ENCODE measurements at places on chromosomes 4 and X.
A peak's percentile ranks its signal among the peaks of the same experiment; 100 is the strongest.

GRCh38 chr4:139188648-139189416, 11.8 kb upstream of the ELF2 start:
- DNase-seq, result no peak

DNA sequence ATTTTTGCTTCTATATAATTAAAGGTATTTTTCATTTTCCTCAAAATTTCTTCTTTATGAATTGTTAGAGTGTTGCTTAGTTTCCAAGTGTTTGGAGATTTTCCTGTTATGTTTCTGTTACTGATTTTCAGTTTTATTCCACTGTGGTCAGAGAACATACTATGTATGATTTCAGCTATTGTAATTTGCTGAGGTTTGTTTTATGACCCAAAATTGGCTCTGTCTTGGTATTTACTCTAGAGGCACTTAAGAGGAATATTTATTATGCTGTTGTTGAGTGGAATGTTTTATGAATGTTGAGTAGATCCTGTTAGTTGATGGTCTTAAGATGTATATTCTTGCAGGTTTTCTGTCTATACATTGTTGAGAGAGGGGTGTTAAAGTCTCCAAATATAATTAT, 263.5 kb downstream of the PABPC4L start:
- no peak for DNase-seq

DNA sequence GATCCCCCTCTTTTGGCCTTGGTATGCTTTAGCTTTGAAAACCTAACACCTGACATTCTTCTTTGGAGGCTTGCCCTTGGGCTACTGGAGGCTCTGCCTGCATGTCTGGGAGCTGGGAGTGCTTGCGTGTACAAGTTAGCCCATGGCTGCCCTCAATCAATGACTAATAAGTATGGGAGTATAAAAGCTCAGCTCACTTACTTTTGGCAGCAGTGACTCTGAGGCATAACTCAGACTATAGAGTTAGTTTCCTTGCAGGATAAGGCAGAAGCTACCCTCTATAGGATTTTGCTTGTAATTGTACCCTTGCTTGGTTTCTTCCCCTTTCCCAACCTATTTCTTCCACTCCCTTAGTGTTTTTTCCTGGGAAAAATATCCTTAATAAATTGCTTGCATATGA, 247.9 kb downstream of the PPP1R2C start:
- DNase-seq, result no peak

DNA sequence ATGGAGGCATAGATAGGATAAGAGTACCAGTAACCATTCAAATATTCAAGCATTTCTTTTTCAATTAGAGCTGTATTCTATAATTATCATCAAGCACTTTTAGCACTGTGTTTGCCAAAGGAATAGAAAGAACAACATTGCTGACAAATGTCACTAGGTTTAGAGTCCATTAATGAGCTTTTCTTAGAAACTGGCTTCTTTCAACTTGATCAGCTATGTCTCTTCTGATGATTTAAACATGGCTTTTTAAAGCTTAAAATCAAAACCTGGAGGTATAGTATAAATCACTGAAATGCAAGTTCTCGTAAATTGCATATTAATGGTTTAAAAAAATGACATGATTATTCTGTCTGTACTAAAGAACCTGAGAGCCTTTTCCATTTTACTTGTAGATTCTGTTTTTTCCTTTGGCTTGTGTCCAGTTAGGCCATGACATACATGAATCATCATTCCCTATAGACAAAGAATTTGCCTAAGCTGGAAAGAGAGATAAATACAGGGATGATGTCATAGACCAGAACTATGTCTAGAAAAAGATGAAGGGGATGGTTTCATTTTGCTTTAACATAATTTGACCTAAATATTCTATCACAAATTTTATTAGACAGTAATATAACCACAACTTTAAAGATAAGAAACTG, 340.1 kb upstream of the CTSO start:
- DNase-seq, result no peak

DNA sequence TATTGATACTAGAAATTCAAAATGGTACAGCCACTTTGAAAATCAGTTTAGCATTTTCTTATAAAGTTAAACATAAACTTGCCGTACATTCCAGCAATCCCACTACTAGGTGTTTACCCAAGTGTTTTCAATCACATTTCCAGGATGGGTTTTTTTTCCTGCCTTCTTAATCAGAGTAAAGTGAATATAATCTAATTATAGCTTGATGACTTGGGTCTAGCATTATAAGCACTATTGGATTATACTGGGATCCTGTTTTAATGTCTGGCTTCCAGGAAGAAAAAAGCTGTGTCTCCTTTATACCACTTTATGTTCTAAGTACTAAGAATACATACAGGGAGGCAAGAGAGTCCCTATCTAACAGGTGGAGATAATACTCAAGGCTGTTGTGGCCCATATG, 103.3 kb upstream of the KLHL13 start:
- no peak for DNase-seq

DNA sequence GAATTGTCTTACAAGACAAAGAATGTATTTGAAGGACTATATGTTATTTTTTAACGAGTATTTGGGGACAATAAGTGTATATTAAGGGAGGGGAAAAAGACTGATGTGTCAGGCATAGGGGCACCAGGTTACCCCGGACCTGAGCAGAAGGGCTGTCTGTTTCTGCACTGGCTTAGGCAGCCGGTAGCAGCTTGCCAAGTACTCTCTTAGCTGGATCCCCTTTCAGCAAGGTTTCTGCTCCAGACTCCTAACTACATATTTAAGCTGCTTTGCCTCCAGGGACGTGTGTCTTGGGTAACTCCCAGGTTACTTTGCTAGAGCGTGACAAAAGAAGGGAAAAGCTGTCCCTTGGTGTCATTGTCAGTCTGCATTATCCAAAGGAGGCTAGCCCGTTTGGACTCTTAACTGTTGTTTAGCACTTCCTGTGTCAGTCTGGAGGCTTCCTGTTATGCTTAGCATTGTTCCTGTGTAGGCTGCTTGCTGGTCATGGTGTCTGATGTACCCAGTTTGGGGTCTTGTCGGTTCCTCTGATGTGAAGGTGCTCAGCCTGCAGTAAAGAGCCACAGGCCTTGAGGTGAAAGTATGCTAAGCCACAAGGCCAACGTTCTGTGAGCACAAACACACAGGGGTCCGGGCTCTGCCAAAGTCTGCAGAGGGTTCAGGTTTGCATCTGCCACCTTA, 11.6 kb downstream of the CXCR3 start:
- DNase-seq, result no peak

DNA sequence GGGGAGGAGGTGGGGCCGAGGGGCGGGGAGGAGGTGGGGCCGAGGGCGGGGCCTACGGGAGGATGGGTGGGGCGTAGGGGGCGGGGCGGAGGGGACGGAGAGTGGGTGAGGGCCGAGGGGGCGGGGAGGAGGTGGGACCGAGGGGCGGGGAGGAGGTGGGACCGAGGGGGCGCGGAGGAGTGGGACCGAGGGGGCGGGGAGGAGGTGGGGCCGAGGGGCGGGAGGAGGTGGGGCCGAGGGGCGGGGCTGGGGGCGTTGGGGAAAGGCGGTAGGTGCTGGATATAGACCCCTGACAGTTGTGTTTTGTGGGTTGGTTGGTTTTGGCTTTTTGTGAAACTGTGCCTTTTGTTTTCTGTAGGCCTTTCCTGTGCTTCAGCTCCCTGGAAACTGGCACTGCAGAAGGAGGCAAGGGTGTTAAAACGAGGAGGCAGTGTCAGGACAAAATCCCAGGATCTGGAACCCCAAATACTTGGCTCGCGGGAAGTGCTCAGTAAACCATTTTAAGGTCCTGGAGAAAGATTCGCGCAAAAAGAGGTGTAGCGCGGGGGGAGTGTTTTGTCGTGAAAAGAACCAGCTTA, 580 bp upstream of the MMGT1 start:
- peak; percentile 57 for DNase-seq

GRCh38 chrX:104325213-104325585, 70.5 kb upstream of the ESX1 start:
- DNase-seq, result no peak

DNA sequence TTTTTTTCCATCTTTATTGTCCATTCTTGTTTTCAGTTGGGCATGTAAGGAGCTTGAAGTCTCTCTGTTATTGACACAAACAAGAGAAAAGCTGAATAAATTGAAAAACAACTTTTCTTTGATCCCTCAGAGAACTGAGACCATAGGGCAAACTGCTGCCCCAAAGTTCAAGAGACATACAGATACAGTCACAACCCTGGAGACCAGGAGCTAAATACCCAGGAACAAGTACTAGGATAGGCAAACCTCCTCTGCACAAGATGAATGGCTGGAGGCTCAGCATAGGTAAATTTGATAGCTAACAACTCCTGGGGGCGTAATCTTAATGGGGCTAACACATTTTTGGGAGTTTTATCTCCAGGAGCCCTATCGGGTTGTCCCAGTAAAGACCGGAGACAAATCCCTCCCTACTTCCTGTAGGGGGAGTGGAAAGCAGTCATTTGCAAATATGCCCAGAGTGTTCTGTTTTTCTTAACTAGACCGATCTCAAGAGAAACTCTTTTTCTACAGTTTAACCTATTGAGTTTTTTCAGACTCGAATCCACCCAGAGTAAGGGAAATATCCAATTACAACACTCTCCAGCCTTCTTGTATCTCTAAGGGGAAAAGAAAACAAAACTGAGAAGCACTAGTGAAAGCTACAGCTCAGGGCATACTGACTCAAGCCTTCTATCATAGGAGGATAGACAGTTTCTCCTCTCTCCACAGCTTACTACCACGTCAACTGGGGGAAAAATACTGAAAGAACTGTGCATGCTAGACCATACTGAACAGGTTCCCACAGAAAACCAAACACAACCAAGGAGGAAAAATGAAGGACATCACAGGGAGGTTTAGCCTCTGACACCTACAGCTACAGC, 23.1 kb downstream of the MAGEA8 start:
- no peak for DNase-seq

- DNase-seq, result no peak
These were observed 89.3 kb downstream of the TSPAN5 start for GRCh38 chr4:98568941-98569663.

DNA sequence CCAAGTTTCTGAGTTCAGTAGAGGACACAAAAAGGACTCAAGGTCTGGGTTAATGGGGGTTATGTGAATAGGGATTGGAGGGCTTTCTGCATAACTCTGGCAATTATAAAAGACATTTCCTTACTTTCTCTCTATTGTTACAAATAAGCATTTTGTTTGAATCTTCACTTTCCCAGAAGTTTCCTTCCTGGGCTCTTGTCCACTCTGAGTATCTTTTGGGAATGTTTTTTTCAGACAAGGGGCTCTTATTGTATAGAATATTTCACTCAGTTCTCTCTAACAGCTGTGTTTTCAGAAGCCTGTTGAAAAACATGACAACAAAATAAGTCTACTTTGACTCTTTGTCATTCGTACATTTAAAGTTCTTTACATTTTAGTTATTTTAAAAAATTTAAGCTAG, 57.6 kb upstream of the MAP9 start:
- no peak for DNase-seq

DNA sequence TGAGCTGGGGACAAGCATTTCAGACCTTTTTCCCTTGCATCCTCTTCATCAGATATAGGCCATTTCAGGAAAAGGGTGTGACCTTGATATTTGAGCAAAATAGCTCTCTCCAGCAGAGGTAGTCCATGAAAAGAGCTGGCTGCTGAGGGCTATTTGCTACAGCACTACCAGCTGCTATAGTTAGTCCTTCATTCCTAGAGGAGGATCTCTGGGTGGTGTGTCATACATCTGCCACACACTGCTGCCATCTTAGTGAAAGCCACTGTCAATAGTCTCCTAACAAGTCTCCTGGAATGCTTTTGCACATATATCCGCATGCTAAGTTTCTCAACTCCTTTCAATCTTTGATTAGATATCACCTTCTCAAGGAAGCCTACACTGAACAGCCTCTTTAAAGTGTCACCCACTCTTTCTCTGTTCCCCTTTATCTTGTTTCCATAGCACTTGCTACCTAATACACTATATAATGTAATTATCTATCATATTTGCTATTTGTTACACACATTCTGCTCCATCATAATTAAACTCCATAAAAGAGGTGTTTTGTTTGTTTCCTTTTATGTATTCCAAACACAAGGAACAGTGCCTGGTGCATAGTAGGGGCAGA, 131.9 kb downstream of the TBC1D19 start:
- no peak for DNase-seq

DNA sequence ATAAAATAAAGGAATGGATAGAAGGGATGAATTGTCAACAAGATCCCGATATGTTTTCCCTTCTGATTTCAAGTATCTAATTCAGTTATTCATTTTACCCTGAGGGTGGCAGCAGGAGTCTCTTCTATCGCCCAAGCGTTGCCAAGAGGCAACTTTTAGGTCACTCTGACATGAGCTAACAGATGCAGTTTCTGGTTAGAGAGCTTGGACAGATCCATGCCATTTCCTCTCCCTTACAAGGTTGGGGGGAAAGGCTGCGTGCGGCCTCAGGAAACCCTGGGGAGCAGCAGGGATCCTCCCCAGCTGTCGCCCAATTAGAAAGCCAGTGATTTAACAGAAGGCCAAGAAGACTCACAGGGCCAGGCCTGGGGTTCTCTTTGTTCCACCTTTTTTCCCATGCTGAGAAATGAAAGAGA, 35.3 kb upstream of the WAS start:
- no peak for DNase-seq

GRCh38 chr4:91936311-91936710, 367.5 kb upstream of the GRID2 start:
- DNase-seq, result no peak

DNA sequence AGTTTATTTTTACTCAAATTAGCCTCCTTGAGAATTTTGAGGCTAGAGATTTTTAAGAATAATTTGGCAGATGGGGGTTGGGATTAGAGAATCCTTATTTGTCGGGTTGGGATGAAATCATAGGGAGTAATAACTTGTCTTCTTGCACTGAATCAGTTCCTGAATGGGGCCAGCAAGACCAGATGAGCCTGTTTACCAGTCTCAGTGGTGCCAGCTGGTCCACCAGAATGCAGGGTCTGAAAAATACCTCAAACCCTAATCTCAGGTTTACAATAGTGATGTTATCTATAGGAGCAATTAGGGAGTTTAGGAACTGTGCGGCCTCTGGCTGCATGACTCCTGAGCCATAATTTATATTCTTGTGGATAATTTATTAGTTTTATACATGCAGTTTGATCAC, 705.9 kb upstream of the AGA start:
- DNase-seq, result no peak

DNA sequence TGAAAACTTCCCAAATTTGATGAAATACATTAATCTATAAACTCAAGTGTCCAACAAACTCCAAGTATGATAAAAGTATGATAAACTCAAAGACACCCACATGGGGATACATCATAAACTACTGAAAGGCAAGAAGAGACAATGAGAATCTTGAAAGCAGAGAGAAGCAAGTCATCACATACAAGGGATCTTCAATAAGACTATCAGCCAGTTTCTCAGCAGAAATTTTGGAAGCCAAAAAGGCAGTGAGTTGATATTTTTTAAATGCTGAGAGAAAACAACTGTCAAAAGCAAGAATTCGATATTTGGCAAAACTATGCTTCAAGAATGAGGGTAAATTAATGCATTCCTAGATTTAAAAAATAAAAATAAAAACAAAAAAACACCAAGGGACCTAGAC, 16.5 kb downstream of the PDCL2 start:
- DNase-seq, result no peak

GRCh38 chrX:47590984-47591383, 8.7 kb downstream of the TIMP1 start:
- no peak for DNase-seq

GRCh38 chr4:42149004-42149403, 3.5 kb downstream of the BEND4 start:
- DNase-seq, result no peak

Data from activated CD4-positive, CD25-positive, alpha-beta regulatory T cell treated with anti-CD3 and anti-CD28 coated beads, Interleukin-2, amount 50 U/mL, for 72 hours (primary cell).